Activated CD4-positive, alpha-beta T cell treated with anti-CD3 and anti-CD28 coated beads, Interleukin-2, amount 50 U/mL, for 4 hours (primary cell): ENCODE measurements at places on chromosomes 2 and 18.

- DNase-seq = no peak
Measured at GRCh38 chr2:163665817-163666216, 70.0 kb downstream of the FIGN start.

- no peak for DNase-seq
Measured at GRCh38 chr2:111161971-111162370, 41.3 kb downstream of the BCL2L11 start.

GRCh38 chr2:190844700-190845401 is 35.8 kb upstream of the GLS start:
- DNase-seq = no peak

DNA sequence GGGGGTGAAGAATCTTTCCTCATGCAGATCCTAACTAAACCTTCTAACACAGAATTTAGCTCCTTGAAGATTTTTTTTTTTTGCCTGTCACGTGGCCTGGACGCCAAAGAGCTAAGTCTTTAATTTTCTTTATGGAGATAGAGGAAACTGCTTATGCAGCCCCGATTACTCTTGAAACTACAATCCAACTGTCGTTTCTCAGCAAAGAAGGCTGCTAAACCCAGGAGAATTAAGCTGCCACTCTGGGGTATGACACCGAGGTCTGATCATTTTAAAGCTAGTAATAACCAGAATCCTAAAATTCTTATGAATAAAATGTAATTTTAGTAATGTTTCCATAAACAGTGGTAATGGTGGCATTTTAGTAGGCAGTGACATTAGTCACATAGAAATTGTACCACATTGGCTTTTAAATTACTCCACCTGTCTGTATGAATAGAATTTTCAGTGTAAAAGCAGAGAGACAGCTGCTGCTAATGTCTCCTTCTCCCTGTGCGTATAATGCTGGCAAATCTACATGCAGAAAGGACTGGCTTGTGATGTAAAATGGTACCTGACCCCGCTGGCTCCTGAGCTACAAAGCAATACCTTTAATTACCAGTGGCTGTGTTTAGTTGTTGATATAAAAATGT is 86.5 kb downstream of the MEIS1 start:
- no peak for DNase-seq

DNA sequence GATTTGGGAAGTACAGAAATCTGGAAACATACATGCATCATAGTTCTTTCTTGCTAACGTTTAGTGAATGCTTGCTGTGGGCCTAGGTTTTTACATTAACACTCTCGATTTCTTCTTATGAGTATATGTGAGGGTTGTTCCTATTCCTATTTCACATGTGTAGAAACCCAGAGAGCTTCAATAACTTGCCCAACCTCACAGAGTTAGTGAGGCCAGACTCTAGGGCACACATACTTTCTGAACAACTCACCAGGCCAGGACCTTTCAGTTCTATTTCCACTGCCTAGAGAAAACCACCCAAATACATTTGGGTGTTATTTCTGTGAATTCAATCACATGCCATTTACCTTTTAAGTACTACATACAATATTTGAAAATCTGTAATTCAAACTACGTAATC is 8.2 kb upstream of the KCTD1 start:
- DNase-seq = no peak

- DNase-seq = no peak
Measured at GRCh38 chr2:47141520-47141919, 13.6 kb downstream of the STPG4 start.

- no peak for DNase-seq
Measured at GRCh38 chr18:34637094-34637801, 72.8 kb upstream of the DTNA start.

GRCh38 chr2:68544811-68545210 is 77.4 kb downstream of the APLF start:
- DNase-seq = no peak

DNA sequence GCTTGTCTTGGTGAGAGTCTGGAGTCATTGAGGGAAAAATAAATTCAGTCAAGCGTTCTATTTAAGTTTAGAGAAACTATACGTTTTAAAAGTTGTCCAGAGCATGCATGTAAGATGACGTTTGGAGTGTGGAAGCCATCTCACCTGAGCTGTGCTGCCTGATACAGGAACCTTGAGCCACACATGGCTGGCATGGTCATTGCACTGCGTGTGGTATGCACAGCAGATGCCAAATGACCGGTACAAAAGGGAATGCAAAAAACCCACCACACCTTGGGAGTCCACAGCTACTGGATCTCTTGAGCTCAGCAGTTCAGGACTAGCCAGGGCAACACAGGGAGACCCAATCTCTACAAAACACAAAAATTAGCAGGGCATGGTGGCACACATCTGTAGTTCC is 4.3 kb downstream of the MZT2B start:
- no peak for DNase-seq
